ENCODE measurements at places on chromosomes 16 and 17.

DNA sequence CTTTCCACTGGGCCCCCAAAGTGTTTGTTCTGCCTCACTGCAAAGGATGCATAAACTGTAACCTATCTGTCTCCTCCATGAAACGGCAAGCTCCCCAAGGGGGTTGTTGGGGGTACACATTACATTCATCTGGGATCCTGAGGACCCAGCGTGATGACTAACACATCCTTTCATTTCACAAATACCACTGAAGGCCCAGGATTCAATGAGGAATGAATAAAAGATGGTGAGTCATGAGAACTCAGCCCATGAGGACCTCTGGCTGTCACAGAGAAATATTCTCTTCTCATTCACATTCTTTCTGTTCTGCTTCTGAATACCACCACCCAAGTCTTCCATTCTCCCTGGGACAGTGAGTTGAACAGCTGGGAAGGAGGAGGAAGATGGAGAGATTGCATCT is 149.8 kb downstream of the RBFOX3 start:
- no peak for DNase-seq

DNA sequence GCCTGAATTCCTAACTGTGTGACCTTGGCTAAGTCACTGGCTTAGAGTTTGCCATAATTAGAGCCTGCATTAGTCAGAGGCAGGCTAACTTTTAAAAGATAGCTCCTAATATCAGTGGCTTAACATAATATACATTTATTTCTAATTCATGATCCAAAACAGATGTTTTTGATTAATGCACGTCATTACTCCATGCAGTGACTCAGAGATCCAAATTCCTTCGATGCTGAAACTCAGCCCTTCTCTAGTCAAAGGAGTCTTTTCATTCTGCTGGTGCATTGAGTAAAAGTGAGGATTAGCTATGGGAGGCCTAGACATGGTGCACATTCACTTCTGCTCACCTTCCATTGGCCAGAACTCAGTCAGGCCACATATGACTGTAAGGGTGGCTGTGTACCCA is 49.8 kb downstream of the IRX3 start:
- no peak for DNase-seq

DNA sequence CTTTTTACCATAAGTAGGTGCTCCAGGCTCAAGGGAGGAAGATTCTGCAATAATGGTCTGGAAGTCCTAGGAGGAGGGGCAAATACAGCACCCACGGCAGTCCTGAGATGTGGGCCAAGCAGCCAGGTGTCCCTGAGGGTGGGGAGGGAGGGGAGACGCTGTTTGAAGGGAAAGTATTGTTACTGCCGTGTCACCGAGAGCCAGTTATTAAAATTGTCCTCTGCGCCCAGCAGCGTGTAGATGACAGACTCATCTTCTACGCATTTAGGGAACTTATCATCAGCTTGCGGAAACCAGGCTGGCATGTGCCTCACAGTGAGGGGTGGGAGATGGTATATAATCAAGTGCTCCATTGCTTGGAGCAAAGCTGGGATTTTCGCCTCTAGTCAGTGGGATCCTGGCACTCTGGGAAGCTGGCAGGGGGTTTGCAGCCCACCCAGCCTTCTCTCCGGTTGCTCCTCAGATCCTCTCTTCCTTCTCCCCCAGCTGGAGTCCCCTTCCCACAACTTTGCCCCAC is 104.6 kb downstream of the OR1D5 start:
- DNase-seq = no peak

- DNase-seq = no peak
Observed at GRCh38 chr17:68801335-68802247, 153.6 kb downstream of the ABCA8 start.

DNA sequence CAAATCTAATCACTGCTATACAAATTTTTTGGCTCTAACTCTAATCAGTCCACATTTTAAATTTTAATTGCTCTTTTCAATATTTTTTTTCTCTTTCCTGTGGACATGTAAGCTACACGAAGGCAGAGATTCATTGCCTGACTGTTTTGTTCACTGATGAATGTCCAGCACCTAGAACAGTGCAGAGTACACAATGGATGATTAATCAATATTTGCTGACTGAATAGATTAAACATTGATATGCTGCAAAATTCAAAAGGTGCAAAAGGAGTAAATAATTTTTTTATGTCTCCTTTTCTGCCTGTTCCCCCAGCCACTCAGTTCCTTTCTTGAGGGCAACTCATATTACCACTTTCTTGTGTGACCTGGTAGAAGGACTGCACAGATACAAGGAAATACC is 32.8 kb downstream of the SCNN1B start:
- DNase-seq = no peak

- no peak for DNase-seq
Observed at GRCh38 chr16:24685539-24686432, 43.7 kb upstream of the TNRC6A start.
